EL (cell line): ENCODE measurements at places on chromosomes 12 and 14.
A peak's percentile ranks its signal among the peaks of the same experiment; 100 is the strongest.

DNA sequence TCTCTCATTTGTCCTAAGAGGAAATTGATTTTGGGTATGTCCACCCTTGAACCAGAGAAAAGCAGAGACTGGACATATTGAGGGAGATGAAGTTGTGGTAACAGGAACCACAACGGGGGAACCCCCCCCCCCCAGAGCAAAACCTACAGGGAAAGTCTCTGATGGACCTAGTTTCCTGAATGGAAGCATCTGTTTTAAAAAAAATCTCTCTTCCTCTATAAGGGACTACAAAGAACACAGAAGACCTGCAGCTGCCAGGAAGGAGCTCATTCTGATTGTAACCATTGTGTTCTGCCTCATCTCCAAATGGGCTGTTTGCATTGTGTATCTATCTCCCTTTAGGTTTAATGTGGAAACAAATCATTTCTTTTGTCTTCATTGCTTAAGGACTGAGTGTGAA, 13.4 kb downstream of the C1S start:
- DNase-seq, result no peak

DNA sequence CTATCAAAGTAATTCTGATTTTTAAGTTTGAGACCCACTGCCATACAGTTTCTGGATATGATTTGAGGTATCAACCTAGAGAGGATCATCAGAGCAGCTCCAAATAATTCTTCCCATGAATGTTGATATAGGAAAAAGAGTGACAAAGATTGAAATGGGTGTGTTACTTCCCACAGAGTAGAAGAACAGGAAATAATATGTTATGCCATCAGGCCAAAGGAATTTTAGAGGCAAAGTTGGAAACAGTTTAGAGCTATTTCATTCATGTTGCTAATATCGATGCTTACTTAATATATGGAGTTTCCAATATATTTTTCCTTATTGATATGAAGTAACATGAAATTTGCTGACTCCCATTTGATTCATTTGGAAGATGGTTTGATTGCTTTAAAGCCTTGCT, 8.9 kb upstream of the MSRB3 start:
- peak; percentile 34 for DNase-seq

DNA sequence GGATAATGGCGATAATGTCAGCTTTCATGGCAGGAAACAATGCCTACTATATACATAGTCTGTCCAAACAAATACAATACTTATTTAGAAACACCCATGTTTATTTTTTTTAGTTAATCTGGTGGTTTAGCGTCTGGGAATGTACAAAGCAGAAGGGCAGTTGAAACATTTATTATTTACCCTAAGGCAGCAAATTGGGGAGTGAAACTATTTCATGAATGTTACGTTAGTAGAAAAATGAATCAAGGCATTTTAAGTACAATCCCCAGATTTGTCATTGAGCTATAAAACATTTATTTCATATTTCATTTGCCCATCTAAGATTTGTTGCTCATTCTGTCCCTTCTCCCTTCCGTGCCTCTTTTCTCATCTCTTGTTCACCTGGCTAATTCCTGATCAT, 87.1 kb upstream of the ATF1 start:
- peak; percentile 65 for DNase-seq

DNA sequence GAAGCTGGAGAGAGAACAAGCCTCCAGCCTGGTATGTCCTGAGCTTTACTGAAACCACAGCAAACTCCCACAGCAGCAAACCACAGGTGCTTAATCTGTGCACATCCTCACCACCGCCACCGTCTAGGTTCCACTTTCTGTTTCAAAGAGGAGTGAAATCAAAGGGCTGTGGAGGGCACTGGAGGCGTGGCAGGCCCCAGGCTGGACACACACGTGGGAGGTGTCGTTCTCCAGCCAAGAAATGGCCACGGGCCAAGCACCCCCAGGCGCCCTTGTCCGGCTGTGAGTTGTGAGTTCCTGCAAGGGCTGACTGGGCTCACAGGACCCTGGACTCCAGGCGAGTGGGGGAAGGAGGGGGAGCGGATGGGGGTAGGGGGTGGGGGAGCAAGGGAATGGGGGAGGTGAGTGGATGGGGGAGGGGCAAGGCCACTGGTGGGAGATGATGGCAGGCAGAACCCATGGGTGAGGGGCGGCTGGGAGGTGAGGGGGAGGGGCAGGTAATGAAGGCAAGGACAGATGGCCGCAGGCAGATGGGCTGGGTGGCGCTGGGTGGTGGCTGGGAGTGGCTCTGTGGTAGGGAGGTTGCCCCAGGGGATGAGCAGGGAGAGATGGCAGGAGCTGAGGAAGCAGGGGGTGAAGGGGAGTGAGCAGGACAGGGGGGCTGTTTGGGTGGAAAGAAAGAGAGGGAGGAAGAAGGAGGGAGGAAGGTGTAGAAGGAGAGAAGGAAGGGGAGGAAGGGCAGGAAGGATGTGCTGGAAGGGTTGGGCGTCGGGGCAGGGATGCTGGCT, 86.7 kb downstream of the NCOR2 start:
- peak; percentile 94 for DNase-seq

DNA sequence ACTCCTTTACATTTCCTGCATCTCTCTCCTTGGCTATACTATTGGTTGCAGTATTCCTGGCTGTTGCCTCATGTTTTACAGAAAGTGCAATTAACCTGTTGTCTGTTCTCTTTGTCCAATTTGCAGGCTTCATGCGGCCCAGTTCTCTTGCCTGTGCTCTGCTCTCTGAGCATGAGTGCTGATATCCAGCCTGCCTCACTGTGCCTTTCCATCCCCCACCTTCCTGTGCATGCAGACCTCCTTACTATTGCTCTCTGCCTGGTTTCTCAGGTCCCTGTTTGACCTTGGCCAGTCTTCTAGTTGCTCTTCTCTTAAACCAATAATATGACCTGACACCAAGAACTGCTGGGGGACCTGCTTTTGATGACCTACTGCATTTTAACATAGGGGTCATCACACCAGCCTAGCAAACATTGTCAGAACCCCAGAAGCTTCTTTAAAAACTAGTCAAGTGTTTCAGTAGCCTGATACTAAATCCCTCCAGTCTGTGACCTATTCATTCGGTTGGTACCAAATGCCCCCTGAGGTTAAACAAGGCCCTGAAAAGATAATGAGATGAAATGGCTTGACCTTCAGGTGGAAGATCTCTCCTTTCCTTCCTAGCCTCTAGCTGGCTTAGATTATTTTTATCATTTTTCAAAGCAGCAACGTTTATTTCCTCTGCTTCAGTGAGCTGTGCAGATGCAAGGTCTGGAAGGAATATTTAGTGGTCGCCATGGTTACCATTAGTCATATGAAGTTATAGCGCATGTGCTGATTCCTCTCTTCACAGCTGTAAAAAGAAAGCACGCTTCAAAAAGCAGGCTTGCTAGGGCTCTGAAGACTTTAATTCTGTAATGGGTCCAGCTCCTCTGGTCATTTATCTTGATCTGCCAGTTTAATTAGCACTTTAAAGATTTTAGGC, 216.5 kb downstream of the PHLDA1 start:
- peak; percentile 82 for DNase-seq

GRCh38 chr14:20659336-20659735, 17.8 kb upstream of the OR6S1 start:
- DNase-seq, result no peak

DNA sequence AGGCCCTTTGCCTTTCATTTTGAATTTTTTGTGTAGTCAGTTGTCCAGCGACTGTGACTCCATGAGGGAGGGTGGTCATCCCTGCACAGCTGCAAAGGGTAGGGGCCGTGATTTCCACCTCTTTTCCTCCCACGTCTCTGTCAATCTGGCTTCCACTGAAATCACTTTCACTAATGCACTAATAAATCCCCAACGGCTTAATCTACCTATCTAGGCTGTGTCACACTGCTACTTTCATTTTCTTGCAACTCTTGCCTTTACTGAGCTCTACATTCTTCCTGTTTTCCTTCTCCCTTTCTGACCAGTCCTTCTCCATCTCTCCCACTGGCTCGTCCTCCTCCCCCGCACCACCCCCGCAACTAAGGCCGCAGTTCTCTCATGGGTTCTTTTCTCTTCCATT, 212.3 kb upstream of the FOXN3 start:
- no peak for DNase-seq

- DNase-seq, result no peak
Observed at GRCh38 chr12:105205322-105206048, 30.5 kb downstream of the APPL2 start.

GRCh38 chr12:25034676-25035075, 85.8 kb upstream of the BCAT1 start:
- peak; percentile 36 for DNase-seq

DNA sequence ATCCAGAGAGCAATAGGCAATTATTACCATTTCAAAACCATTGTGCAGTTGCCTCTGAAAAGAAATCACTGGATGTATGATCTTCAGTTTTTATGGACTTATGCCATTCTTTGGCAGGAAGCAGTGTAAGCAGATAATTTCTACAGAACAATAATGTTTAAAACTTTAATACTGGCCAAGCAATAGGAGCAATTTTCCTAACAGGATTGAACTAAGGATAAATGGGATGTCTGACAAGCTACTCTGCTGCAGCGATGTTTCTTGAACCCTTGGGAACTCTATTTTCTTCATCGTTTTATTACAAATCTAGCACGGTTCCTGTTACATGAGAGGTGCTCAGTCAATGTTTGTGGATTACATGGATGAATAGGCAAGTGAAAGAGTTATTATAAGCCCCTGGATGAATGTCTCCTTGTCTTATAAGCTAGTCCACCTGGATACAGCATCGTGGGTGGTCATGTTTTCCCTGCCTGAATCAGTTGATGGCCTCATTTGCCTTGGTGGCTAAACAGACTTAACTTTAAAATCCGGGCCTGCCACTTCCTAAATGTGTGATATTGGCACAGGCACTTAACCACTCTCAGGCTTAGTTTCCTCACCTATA, 68.2 kb upstream of the MDM1 start:
- no peak for DNase-seq

DNA sequence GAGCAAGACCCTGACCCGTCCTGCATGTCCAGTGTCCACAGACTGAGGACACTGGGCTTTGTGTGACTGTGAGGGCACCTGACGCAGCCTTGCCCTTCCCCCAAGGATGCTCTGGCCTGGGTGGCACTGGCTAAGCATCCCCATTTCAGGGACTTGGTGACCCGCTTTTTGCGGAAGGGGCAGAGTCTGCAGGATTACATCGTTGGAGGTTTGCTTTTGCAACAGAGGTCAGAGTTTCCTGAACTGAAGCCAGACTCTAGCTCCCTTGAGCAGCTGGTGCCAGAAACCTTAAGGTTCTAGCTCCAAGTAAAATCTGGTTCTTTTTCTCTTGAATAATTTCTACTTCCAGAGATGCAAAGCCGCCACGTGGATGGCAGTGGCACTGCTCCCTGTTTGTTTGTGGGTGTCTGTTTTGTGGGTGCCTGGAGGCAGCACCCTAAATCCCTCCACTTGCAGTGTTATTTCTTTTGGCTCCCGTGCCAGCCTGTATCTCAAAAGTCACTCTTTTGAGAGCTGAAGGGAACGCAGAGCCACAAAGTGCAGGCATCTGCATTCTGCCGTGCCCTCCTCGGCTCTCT, 184.7 kb downstream of the TSPAN9 start:
- DNase-seq, result no peak

DNA sequence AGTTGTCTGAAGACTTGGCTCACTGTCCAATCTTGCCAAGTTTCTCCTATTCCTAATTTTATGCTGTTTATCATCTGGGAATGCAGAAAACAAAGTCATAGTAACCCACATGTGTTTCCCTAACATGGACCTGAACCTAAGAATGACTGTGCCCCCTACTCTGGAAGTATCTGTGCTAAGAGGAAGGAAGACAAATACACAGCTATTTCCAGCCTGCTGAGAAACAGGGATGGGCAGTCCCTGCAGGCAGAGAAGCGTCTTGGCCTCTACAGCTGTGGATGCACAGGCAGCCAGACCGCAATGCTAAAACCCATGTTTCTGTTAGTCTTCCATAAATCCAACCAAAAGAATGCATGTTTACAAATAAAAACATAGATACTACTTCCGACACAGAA, 56.2 kb downstream of the DUSP16 start:
- DNase-seq, result peak; percentile 50

GRCh38 chr14:77457115-77457521, 283 bp downstream of the VIPAS39 start:
- DNase-seq, result no peak

DNA sequence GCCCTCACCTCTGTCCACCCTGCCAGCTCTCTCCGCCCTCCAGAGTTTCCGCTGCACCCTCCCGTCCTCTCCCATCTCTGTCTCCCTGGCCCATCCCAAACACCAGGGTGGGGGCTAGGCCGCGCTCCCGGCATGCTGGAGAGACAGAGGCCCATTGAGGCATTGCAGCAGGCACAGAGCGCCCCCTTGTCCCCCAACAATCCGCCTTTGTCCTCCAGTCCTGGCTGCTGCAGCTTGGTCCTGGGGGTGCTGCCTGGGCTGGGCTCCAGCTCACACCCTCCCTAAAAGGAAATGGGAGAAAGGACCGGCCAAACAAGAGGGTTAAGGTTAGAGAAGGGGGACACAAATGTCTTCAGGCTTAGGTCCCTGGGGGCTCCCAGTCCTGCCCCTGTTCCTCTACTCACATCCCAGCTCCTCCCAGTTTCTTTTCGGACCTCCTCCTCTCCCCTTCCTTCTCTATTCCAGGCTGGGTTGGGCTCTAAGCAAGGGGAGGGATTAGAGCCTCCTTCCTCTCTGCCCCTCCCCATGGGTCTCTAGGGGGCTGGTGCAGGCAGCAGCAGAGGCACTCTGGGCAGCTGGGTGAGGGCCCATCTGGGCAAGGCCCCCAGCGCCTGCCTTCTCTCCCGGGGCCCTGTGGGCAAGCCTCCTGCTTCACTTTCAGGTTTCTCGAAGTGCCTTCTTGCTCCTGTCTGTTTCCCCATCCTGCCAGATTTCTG, at the start of gene CMTM5:
TSS of gene CMTM5 (plus strand) at position 565 of the 716 bp plus-strand sequence. CDS start 206 bp downstream, outside the sequence.
- DNase-seq, result no peak

DNA sequence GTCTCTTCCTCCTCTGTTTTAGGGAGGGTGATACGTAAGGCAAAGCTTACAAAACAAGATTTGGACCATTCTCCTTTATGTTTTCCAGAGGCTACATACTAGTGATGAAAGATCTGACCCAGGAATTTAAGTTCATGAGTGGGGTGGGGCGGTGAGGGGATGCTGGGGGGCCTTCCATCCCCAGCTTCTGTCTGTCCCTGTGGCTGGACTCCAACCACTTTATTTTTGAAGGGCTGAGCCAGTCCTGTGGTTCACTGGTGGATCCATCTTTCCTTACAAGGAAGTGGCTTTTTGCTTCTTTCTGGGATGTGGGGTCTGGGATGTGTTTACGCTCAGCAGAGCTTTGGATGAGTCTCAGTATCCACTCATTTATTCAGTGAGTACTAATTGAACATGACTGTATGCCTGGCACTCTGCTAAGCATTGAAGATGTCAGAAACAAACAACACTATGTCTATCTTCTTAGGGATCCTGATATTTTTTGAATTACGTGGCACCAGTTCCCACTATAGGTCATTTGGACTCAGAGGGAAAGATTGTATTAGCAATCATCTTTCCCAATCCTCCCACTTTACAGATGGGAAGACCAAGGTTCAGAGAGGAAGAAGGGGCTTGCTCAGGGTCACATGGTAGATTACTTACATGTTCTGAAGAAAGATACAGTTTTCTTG, 291.8 kb upstream of the TBX3 start:
- no peak for DNase-seq

DNA sequence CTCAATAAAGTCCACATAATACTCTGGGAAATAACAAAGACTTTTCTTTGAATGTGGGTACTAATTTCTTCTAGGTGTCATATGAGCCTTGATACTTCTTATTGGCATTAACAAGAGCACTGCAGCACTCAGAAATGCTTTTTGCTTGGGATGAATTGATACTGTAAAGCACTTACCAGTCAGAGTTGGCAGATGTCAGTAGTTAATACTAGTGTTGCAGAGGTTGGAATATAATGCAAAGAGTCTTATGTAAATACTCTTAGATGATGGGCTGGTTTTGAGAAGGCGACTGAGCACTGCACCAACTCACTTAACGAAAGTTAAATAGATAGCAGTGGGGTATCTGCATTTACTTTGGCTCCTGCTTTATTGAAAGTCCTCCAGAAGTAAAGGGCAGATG, 25.6 kb upstream of the MBIP start:
- no peak for DNase-seq

GRCh38 chr12:105053116-105053572, 31.1 kb downstream of the ALDH1L2 start:
- DNase-seq, result peak; percentile 72
